GM13976 (cell line): ENCODE measurements at places on chromosomes 2 and 18.

DNA sequence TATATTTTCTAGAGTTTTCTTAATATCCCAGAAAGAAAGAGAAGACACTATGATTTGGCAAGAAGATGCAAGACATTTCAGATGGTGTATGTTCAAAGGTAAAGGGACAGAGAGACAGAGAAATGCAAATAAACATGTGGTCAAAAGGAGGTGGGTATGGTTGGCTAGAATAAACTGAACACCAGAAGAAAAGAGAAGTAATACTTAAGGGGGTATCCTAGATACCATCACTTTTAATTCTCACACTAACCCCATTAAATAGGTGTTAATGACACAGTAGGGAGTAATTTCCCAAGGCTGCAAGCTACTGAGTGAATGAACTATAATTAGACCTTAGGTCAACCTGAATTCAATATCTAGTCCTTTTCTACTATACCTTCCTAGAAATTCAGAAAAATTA, 111.2 kb upstream of the CD226 start:
- DNase-seq, result peak; percentile 57

GRCh38 chr2:218980735-218981389, 4.1 kb downstream of the FEV start:
- DNase-seq, result peak; percentile 37

GRCh38 chr2:136117909-136118818, at the start of gene CXCR4:
Gene CXCR4, minus strand, starts transcription at chr2:136118149. Its CDS starts 89 bp downstream, at chr2:136118060.
- peak; percentile 93 for DNase-seq

DNA sequence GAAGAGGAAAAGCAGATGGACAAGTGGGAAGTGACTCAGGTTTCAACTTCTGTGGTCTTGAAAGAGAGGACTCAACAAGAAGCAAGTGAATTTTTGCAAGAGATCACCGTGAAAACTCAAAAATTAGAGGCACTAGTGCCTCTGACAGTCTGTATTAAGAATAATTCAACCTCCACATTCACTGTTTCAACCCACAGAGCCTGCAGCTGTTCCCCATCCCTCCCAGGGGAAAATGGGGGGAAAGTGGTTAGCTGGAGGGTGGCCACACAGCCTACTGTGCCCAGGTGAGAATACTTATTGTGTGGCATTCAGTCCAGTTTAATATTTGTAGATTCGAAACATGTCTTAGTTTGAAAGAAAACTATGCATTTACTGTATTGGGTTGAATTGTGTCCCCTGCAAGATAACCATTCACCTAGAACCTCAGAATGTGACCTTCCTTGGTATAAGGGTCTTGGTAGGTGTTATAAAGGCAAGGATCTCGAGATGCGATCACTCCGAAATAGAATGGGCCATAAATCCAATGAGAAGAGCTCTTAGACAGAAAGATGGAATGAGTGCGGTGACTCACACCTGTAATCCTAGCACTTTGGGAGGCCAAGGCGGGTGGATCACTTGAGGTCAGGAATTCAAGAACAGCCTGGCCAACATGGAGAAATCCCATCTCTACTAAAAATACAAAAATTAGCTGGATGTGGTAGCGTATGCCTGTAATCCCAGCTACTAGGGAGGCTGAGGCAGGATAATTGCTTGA, 94.3 kb downstream of the IRS1 start:
- no peak for DNase-seq

GRCh38 chr18:54679318-54680149, 88.5 kb downstream of the DYNAP start:
- DNase-seq, result peak; percentile 37

DNA sequence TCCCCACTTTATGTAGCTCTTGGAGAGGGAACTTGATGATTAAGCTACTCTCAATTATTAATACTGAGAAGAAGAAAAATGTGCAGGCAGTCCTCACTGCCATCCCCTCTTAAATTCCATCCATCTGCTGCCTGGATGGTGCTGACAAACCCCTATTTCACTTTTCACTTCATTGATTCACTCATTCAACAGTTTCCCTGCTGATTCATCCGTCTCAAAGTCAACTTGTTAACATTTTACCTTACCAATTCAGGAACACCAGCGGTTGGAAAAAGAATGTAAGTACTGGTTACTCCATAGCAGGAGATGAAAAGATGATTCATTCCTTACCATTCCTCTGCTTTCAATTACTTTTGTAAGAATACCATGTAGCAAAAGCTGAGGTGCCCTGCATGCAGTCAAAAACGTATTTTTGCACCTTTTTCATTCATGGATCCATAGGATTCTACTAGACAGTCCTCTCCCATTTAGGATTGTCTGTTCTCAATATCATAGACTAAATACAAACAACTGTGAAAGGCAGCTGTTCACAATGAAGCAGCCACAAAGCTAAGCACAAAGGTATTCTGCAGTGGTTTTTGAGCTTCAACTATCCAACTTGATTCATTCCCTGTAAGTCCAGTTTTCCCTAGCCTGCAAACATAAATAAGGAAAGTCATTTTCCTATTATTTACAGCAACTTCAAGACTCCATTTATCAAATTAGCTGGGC, 262.0 kb downstream of the MREG start:
- DNase-seq, result no peak

- no peak for DNase-seq
Observed at GRCh38 chr2:56102866-56103265, 80.9 kb upstream of the CCDC85A start.

DNA sequence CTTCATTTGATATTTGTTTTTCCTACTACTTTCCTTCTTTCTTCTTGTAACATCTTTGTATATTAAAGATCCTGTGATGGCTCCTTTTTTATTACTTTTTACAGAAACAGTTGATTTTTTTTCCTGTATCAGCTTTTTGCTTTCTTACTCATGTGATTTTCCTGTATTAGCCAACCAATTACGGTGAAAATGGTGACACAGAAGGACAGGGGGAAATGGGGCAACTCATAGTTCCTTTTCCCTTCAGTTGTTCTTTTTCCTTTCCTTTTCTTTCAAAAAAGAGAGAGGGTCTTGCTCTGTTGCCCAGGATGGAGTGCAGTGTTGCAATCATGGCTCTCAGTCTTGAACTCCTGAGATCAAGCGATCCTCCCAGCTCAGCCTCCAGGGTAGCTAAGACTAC, 117.8 kb downstream of the ATL2 start:
- no peak for DNase-seq

GRCh38 chr2:62672601-62673000, 32.9 kb upstream of the EHBP1 start:
- DNase-seq, result no peak

GRCh38 chr2:76731157-76731556, 791.0 kb downstream of the LRRTM4 start:
- no peak for DNase-seq

- DNase-seq, result peak; percentile 50
Observed at GRCh38 chr2:178280244-178280852, 86.0 kb downstream of the OSBPL6 start.

DNA sequence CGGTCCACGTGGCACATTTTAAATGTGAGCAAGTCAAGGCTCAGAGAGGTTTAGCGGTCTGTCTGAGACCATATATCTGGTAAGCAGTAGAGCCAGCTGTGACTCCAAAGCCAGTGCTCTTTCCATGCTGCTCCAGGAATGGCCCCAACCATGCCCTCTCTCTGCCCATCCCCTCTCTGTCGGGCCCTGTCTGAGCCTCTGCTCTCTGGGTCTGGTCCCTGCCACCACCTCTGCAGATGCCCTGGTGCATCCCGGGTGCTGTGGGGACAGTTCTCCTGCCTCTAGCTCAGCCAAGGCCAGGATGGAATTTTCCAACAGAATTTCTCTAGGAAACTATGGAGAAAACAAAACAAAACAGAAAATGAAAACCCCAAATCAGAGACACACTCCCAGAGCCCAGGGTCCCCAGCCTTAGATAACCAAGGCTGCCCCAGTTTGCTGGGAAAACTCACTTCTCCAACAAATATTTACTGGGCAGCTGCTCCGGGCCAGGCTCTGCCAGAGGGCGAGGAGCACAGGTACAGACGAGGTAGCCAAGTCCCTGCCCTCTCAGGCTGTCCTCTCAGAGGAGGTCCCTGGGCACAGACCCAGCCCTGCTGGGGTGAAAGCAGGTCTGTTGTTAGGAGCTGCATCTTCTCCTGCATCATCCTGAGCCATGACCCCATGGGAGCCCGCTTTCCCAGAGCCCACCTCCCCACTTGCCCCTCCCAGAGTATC, 9.2 kb downstream of the ADRA2B start:
- DNase-seq, result no peak

- no peak for DNase-seq
Observed at GRCh38 chr2:236675051-236675450, 105.4 kb downstream of the ACKR3 start.

DNA sequence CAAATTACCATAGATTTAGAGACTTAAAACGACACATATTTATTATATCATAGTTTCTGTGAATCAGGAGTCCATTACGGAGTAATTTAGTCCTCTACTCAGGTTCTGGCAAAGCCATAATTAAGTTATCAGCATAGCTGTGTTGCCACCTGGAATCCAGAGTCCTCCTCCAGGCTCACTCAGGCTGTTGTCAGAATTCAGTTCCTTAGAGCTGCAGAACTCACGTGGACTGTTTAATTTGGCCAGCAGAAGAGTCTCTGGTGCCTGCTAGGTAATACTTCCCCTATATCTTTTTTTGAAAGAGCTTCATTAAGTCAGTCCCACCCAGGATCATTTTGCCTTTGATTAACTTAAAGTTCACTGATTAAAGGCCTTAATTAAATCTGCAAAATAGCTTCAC, 891.5 kb downstream of the SUCLG1 start:
- DNase-seq, result no peak

DNA sequence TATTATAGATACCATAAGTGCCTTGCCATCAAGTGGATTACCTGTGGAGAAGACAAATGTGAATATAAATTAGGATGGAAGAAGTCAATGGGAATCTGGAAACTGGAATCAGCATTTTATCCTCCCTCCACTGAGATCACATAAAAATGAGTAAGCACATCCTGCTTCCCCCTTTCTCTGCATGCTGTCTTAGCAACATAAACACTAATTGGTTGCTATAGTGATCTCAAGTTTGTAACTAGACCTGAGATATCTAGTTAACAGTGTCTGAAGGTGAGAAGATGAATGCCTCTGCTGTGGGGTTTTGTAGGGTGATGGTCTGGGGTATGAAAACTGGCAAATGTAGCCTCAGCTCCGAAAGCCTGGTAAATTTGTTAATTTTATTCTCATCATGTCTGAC, 1357.5 kb upstream of the CELF4 start:
- DNase-seq, result no peak

- DNase-seq, result no peak
Observed at GRCh38 chr2:100764430-100764829, 55.5 kb upstream of the NPAS2 start.

- no peak for DNase-seq
Observed at GRCh38 chr2:201642086-201642578, 1.2 kb downstream of the TMEM237 start.

DNA sequence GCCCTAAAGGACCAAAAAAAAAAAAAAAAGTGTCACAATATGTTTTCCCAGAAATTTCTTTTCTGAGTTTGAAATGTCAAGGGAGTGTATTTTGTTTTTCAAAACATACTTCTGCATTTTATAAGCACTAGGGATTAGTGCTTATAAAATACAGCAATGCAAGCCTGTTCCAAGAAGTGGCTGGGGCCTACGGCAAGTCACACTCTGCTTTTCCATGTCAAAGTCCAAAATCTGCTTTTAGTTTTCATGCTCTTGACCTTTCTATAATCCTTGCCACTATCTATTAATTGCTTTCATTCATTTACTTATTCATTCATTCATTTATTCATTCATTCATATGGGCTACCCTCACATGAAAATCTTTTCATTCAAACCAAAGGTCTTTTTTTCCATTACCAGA, 100.1 kb upstream of the UXS1 start:
- DNase-seq, result no peak

DNA sequence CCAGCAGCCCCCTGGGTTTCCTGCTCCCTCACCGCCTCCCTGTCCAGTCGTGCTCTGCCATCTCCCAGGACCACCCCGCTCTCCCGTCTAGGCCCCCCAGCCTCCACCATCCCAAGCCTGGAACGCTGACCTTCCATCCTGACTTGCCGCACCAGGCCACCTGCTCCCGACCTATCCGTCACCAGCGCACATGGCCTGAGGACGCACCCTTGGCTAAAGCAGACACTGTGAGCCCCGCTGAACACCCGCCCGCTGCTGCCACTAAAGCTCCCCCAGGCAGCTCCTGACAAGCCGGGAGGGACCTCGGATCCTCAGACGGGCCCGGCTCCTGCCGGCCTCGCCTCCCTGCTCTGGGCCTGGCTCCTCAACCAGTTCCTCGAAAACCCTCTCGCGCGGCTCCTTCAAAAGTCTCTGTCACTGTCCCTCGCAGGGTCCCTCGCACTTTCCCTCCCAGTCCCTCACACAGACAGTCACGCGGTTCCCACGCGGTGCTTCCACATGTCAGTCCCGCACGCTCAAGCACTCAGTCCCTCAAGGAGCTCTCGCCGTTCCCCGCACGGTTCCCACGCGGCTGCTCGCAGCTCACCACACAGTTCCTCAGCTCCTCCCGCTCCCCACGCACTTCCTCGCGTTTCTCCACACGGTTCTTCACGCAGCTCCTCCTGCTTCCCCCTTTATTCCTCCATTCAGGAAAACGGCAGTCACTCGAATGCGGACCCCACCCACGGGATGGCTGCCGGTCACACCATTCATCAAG, 42.4 kb downstream of the KIF1A start:
- DNase-seq, result no peak

DNA sequence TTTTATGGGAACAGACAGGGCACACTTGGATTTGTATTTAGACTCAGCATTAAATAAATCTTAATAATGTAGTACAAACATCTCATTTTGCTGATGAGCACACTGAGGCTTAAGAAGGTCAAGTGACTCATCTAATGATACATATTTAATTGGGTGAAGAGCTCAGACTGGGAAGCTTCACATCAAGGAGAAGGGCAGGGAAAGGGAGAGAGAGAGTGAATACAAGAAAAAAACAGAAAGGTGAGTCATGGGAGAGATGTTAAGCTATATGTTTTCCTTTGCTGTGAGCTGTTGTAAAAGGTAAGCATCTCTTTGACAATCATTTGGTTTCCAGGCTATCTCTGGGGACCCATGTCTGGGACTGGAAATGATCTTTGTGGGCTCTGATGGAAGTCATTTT, 277.8 kb downstream of the SETBP1 start:
- no peak for DNase-seq

DNA sequence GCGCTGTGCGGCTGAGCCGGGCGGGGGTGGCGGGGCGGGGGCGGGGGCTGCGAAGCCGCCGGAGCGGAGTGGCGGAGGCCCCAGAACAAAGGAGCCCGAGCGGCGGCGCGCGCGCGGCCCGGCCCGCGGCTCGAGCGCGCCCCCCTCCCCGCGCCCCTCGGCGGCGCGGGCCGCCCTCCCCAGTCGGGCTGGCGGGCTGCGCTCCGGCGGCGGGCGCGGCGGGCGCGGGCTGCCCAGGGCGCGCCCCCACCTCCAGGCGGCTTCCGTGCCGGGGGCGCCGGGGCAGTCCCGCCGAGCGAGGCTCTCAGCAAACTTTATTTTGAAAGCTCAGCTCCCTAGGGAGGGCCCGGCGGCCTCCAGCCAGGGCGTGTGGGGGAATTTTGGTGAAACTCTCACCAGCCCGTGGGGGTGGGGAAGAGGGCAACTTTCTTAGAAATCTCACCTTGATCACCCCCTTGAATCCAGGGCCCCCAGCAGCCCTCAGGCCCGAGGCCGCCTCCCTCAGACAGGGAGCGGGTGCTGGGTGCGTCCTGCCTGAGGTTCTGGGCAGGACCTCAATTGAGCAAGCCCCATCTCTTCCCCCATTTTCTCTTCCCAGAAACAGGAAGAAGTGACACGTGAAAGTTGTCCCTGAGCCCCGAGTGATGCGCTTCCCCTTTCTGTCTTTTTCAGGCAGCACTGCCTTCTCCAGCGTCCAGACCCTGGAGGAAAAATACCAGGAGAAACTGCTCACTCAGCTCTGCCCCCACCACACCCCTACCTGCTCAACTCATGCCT, 786 bp downstream of the TET3 start:
- peak; percentile 80 for DNase-seq
